ENCODE measurements at places on chromosomes 6 and 20. TPM values are rescaled to one million over a fixed set of nuclear protein-coding genes. Genes with fewer than 3 reads are reported as not detected.

The MOG gene
- not detected for total RNA-seq

The BCAS1 gene
- not detected for total RNA-seq

The AIF1 gene
- not detected for total RNA-seq

The PSORS1C2 gene
- not detected for total RNA-seq

The MMUT gene
- total RNA-seq = 23.5 TPM

The KCNS1 gene
- total RNA-seq = 0.26 TPM

The PCSK2 gene
- total RNA-seq = not detected

The CRISP2 gene
- total RNA-seq = not detected

The CLDN20 gene
- not detected for total RNA-seq

The POM121L2 gene
- not detected for total RNA-seq

The TDRD6 gene
- 0.05 TPM for total RNA-seq

The MCUR1 gene
- total RNA-seq = 24.8 TPM

The NECAB3 gene
- 29.1 TPM for total RNA-seq
